ENCODE measurements at places on chromosomes 11 and 22. TPM values are rescaled to one million over a fixed set of nuclear protein-coding genes. Genes with fewer than 3 reads are reported as not detected.

- peak; percentile 59 for DNase-seq
Observed at GRCh38 chr22:35150183-35151107, 84.5 kb downstream of the ISX start.

DNA sequence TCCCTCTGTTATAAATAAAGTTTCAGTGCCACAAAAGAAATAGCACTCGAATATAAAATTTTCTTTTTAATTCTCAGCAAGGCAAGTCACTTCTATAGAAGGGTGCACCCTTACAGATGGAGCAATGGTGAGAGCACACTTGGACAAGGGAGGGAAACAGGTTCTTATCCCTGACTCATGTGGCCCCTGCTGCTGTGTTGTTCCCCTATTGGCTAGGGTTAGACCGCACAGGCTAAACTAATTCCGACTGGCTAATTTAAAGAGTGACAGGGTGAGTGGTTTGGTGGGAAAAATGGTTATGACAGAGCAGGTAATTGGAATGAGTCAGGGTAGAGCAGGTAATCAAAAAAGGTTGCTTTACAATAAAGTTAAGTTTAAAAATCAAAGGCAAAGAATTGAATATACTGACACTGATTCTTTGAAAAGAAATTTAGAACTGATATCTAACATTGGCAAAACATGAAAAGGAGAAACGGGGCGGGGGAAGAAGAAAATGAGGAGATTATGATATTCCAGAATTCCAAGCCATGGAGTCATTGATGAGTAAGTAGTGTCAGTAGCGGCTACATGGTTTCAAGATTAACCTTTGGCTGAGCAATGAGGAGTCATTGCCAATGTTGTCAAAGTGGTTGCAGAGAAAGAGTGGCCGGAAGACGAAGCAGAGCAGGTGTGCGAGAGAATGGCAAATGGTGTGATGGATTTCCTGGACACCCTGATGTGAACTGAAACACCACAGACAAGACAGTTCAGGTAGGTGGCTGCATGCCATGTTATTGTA lies 48.4 kb upstream of the MRGPRX1 start:
- no peak for DNase-seq

DNA sequence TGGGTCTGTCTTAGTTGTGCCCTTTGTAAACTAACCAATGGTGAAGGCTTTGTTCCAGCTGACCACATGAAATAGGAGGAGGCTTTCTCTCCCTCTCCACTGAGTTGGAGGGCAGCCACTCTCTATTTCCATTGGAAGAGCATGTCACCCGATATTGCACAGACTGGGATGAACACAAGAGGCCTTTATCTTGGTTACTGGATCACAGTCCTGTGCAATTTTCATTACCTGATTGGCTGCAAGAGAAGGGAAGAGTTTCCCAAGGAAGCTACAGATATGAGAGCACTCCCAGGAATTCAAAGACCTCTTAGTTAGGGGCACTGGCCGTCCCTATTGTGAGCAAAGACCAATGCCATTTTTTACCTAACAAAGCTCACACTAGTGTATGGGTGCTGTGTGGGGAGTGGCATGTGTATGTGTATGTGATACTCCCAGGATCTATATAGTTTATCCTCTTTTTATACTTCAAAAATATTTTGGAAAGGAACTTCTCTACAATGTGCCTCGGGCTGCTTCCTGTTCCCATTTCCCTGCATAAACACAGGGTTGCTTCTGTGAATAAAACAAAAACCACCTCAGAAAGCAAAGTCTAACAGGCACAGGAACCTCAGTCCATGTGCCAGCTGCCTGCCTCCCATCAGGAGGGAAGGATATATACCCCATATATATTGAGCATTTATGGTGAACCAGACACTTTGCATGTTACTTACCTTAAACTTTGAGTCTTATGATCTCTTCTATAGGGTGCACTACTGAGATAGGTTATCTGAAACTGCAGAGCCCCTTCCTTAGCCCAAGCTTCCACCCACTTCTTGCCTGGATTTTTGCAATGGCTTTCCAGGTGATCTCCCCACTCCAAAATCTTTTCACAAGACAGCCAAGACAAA lies 126.5 kb downstream of the RASSF10 start:
- DNase-seq = peak; percentile 65

GRCh38 chr11:134662629-134663360 lies 250.8 kb upstream of the B3GAT1 start:
- DNase-seq = no peak

DNA sequence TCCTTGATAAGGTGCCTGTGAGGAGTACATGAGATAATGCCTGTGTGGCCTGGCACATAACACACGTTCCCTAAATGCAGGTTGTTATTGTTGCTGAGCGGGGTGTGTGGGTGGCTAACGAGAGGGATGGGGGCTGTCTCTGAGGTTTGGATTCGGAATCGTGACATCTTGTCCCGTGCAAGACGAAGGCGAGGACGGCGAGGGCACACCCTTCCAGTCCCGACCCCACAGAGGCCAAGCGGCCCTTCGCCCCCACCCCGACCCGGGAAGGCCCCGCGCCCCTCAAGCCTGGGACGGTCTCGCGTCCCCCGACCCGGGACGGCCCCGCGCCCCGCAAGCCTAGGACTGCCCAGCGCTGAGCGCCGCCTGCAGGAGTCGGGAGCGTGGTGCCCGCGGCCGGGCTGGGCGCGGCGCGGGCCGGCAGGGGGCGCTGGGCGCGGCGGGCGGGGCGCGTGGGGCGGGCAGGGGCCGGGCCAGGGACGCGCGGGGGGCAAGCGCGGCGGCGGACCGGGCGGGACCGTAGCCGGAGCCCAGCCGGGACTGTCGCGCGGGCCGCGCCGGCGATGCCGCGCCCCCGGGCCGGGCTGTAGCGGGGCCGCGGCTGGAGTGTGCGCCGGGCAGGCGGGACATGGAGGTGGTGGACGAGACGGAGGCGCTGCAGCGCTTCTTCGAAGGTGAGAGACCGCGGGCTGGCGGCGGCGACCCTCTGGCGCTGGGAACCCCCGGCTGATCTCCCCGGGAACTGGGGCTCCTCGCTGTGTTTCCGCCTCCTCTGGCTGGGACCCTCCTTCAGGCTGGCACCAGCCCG lies at the start of gene MYRF:
Gene MYRF (plus strand): TSS at position 520 of the 808 bp plus-strand sequence. CDS start 109 bp downstream, at position 629.
- DNase-seq = no peak

- no peak for DNase-seq
Observed at GRCh38 chr11:9070749-9071491, 20.5 kb downstream of the SCUBE2 start.

- DNase-seq = peak; percentile 23
Observed at GRCh38 chr11:18046116-18046777, at the start of gene TPH1. Gene TPH1, minus strand, starts transcription at chr11:18046269. Its CDS starts 5,507 bp downstream, at chr11:18040762.

DNA sequence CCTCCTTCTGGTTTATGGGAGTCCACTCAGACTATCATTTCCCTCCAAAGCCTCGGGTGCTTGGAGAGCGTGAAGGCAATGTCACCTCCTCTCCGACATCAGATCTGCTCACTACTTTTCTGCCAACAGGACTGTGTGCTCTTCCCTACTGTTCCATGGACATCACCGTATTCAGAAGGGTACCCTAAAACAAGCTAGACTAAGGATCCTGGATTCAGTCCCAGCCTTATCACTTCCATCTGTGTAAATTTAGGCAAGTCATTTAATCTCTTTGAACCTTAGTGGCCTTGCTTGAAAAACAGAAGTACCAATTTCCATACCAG lies 78.2 kb downstream of the KCNC1 start:
- DNase-seq = no peak

- peak; percentile 57 for DNase-seq
Observed at GRCh38 chr11:9748361-9748970, 84.6 kb downstream of the SWAP70 start.

DNA sequence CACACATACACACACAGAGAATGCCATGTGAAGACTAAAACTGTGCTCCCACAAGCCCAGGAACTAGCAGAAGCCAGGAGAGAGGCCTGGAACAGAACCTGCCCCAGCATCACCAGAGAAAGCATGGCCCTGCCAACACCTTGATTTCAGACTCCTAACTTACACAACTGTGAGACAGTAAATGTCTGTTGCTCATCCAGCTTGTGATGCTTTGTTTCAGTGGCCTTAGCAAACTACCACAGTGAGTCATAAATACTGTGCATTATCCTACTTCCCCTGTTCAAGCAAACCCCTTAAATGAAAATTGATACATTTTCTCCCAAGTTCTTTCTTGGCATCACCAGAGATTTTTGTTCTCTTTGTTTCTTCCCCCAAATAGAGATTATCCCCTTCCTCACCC lies 1539.4 kb upstream of the TENM4 start:
- no peak for DNase-seq

DNA sequence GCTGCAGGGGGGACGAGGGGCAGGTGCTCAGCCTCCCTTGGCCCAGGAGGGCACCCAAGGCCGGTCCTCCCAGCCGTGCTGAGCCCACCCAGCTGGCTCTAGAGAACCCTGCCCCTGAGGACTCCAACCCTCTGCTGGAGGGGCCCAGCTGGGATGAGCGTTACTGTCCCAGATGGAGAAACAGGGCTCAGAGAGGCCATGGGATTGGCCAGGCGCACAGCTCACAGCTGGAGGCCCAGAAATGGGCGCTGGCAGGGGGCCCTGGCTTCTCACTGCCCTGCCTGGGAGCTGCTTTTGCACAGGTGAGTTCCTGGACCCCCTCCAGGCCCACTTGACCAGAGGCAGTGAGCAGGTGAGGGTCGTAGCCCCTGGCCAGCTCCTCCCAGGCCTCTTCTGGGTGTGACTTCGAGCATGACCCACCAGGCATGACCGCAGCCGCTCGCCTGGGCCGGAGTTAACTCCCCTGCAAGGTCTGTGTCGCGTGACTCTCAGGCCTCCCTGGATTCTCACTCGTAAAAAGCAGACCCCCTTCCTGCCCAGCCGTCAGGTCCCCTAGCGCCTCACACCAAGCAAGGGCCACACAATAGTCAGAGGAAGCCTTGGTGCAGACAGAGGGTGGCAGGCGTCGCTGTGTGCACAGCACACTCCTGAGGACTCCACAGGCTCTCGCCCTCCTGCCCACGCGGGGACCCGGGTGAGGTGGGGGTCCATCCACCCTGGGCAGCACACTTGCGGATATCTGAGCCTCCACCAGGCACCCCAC lies 19.7 kb upstream of the IL17REL start:
- DNase-seq = no peak

GRCh38 chr22:43993072-43993760 lies 30.9 kb upstream of the PARVB start:
- DNase-seq = peak; percentile 35

GRCh38 chr11:128898580-128899344 lies 7.6 kb downstream of the KCNJ5 start:
- DNase-seq = no peak

- DNase-seq = peak; percentile 61
Observed at GRCh38 chr11:96054870-96055705, 131.2 kb upstream of the MTMR2 start.

DNA sequence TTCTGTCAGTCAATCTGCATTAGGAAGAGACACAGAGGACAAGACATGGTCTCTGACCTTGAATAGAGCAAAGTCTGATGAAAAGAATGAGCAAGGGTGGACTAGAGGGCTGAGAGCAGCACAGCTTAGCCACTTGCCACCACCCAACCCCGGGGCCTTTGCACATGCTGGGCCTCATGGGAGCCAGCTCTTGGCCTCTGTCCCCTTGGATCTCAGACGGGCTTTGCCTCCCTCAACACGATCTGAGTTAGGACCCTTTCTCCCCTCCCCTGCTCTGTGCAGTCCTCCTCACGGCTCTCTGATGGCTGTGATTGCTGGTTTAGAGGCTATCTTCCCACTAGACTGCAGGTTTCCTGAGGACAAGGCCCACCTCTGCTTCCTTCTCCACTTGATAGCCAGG lies 131.6 kb upstream of the B3GAT1 start:
- DNase-seq = no peak

DNA sequence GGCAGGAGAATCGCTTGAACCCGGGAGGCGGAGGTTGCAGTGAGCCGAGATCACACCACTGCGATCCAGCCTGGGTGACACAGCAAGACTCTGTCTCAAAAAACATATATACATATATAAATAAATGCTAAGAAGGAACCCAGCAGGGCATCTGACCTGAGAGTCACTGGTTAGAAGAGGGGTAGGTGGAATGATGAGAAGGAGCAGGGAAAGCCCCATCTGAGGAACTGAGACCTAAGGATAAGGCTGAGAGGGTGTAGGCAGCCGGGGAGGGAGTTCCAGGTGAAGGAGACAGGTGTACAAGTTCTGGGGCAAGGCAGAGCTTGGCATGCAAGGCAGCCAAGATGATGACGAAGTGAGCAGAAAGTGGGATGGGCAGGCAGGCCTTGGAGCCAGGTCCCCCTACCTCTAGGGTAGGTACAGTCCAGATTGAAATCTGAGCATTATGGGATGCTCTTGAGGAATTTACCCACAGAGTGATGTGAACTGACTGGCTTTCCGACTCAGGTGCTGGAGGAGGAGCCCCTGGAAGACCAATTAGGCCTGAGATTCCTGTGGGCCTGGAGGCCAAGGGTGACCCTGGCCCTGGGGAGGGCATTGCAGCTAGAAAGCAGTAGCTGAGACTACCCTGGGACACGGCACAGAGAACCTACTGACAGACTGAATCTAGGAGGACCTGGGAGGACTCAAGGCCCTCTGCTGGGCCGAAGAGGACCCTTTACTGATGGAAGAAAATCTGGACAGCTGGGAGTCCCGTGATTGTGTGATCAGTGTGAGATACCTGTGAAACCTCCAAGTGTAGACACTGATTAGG lies 22.8 kb downstream of the KLHL22 start:
- DNase-seq = no peak

DNA sequence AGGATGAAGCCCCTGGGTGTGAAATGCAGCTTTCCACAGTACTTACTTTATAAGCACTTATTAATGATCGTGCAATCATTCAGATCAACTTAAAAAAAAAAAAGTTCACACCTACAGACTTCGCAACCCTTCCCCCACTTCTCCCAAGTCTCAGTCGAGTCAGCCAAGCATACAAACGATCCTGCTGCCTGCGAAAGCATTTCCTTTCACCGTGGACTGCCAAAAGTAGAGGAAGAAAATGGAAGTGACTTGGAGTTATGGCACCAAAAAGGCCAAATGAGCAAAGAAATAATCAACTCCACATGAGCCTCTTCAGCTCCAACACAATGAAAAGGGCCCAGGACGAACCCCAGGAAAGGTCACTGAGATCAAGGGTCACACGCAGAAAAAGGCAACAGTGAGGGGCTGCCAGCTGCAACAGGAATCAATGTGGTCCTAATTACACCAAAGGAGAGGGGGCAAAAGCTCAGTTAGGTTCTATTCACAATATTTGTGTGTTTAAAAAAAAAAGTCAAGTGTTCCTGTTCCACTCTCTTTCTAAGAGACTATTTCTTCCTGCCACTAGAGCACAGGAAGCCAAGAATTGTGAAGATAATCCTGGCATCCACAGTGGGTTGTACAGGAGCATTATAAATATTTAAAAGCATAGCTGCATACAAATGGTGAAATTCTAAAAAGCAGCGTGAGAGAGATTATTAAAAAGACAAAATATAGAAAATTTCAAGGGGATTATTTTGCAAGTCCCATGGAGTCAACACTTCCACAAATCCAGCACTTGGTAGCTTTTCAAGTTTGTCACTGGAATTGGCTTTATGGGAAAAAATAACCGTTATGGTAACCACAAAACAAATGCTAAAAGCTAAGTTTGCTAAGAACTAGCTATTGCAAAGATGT lies 28.4 kb downstream of the CDON start:
- DNase-seq = no peak

- no peak for DNase-seq
Observed at GRCh38 chr22:49307481-49307830, 520.2 kb downstream of the BRD1 start.

The MED19 gene
- 24.3 TPM for polyA plus RNA-seq

The WBP2NL gene
- 7.7 TPM for polyA plus RNA-seq

The NPAS4 gene
- polyA plus RNA-seq = 0.10 TPM

The OR2AG2 gene
- 0.08 TPM for polyA plus RNA-seq

The FSHB gene
- polyA plus RNA-seq = not detected

The TMEM132A gene
- 97.9 TPM for polyA plus RNA-seq

The CYB5R2 gene
- polyA plus RNA-seq = 32.2 TPM

The PVALB gene
- polyA plus RNA-seq = 8.3 TPM

The ROM1 gene
- polyA plus RNA-seq = 3.1 TPM

The PANX2 gene
- polyA plus RNA-seq = 2.5 TPM

The BLID gene
- not detected for polyA plus RNA-seq

All from renal pelvis (tissue), 12 donors.